ENCODE measurements at places on chromosomes 1 and 21.

GRCh38 chr1:210366767-210367166 lies 38.1 kb downstream of the HHAT start:
- DNase-seq: no peak

GRCh38 chr1:119926553-119926952 lies 30.2 kb upstream of the ADAM30 start:
- DNase-seq: no peak

GRCh38 chr1:236065509-236066005 lies 667 bp upstream of the NID1 start:
- DNase-seq: no peak

GRCh38 chr1:54302951-54303843 lies 103.0 kb downstream of the SSBP3 start:
- DNase-seq: no peak

- no peak for DNase-seq
Measured at GRCh38 chr1:16276302-16277030, 39.5 kb upstream of the CPLANE2 start.

DNA sequence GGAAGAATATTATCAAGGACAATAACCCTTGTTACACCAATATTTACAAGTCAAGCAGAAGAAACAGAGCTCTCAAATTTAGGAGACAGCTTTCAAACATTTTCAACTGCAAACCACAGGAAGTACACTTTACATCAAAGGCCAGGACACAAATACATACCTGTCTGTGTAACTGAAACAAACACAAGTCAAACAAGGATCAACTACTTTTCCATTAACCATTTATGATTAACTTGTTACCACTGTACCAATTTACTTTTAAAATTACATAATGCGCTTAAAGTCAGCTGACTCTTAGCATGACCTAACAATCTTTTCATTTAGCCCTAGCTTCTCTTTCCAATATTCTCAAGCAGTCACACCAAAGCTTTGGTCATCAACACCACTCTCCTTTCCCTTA lies 43.5 kb downstream of the TRIM33 start:
- DNase-seq: no peak

- no peak for DNase-seq
Measured at GRCh38 chr21:26179501-26179900, 8.9 kb upstream of the APP start.

DNA sequence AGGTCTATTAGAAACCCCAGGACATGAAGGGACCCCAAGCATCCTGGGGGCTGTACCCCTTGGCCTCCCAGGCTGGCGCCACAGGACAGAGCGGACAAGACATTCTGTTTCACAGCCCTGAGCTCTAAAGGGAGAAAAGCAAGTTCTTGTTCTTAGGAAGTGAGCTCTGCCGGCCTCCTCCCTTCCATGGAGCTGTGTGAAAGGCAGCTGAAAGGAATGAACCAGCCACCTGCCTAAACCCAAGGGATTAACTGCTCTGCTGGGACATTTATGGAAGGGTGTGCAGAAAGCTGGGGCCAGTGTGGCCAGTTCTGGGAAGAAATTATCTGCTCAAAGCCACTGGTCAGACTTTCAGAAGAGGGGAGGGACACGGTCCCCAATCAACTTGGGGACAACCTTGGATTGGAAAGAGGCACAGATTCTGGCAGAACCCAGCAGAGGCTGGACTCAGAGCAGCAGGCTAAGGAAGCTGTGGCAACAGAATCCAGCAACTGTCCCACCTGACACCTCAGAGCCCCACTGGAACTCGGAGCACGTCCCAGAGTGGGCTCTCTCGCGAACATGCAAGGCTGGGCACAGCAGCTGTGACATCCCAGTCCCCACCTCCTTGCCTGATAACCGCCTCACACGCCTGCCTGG lies 2.1 kb downstream of the KLHL21 start:
- DNase-seq: no peak

DNA sequence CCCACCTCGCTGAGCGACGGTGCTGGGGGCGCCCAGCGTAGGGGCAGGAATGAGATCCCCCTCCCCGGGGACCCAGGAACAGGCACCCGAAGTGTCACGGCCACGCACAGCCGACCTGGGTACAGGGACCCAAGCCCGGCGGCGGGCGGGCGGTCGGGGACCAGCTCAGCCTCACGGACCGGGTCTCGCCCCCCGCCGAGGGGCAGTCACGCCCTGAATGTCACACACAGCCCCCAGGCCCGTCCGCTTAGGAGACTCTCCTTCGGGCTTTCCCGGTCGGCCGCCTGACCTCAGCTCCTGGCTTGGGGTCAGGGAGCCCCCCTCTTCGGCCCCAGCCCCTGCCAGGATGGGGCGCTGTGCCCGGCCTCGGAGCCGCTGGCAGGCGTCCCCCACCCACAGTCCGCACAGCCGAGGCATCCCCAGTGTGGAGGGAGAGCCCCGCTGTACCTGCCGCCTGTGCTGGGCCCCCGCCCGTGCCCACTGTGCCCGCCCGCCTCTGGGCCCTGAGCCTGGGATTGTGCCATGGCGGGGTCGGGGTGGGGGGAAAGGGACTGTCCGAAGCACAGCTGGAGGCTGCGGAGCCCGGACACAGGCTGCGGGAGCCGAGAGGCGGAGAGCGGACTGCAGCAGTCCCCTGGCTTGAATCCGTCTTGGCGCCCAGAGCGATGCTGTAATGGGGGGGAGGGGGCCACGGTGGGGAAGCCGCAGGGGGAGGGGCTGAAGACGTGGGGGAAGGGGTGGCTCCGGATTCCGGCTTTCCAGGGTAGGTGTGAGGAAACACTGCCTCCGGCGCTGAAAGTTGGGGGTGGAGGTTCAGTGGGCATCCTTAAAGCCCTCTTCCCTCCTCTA lies 627 bp upstream of the DLGAP3 start:
- DNase-seq: no peak

GRCh38 chr1:237235091-237235490 lies 193.1 kb downstream of the RYR2 start:
- DNase-seq: no peak

DNA sequence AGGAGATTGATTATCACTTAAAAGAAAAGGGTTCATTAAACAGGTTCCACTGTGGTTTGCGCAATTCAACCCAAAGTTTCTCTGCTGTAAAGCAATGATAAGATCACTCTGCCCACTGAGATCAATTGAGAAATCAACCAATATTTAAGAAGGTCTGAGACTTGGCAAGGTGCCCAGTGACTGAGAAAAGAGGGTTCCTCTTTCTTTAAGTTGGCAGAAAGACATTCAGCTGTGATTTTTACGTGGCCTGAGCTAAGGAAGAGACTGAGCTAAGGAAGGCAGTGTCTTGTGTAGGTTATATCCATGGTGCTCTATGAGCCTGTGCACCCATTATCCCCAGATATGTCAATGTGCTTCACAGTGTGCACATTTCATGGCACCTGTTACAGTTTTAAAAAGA lies 344.1 kb downstream of the DISC1 start:
- no peak for DNase-seq

GRCh38 chr21:43923391-43923790 lies 58.4 kb downstream of the AGPAT3 start:
- no peak for DNase-seq

DNA sequence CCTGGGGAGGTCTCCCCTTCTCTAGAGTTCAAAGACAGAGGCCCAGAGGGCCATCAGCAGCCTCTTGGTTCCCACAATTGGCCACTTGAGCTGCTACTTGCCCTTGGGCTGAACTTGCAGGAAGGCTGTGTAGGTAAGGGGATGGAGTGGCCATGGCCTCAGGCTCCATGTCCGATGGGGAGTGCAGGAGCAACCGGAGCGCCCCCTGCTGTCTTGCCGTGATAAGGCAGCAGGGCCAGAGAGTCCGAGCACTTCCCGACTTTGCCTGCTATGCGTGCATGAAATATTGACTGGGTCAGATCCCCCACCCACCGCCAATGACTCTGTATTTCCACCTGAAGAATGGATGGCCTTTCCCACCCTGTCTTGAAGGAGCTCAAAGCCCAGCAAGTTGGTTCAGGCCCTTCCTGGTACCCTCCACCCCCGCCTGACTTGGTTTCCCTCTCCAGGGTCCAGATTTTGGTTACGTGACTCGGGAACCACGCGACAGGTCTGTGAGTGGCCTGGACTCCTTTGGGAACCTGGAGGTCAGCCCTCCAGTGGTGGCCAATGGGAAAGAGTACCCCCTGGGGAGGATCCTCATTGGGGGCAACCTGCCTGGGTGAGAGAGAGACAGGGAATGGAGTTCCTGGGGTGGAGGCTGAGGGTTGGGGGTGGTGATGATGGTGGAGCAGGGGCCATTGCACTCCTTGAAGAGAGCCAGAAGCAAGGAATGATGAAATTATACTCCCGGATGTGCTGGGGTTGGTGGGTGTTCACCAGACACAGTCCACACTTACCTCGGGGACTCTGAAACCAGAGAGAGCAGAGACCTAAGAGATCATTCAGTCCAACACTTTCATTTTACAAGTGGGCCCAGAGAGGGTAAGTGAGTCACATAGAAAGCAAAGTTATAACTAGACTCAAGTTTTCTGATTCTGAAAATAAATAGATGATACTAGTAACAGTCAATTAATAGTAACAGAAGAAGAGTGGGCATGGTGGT lies 25.6 kb downstream of the PADI3 start:
- DNase-seq: peak; percentile 14

DNA sequence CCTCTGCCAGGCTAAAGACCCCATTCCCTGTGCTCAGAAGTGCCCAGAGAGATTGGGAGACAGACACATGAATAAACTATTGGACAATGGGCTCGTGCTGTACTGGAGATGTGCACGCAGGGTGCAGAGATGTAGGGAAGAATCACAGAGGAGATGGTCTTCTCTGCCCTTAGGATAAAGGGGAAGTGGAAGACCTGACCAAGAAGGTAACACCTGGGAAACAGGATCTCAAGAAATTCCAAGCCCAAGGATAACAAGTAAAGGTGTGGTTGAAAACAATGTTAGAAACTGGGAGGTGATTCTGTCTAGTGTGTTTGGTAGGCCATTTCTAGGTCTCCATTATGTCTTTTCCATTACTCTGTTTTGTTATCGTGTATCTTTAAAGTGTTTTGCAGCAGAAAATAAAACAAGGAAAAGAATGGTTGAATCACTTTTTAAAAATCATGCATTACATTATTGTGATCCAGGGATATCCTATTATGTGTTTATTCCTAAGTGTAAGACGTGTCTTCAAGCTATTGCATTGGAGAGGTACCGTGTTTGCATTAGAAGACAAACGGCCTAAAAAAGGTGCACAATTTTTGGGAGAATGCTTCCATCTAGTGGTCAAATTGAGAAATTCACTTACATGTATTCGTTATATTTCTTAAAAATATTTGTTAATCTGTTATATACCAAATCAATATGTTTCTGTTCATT lies 40.8 kb upstream of the KCTD3 start:
- DNase-seq: no peak

- no peak for DNase-seq
Measured at GRCh38 chr1:228096416-228097332, 6.5 kb downstream of the C1orf35 start.

DNA sequence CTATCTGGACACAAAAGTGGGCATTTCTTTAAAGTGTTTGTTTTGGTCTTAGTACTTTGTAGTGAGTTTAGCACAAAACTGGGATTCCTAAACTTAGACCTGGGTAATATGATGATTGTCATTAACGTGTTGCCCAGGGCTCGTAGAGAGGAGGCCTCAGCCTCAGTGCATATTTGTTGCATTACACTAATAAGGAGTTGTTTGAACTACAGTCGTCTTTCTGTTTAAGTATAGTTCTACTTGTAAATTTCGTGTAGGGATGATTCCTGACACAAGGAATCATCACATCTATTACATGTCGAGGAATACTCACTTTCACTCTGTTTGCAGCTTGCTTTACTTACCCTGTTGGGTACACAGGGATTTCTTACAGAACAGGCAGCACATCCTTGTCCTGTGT lies 85.0 kb downstream of the PRDM2 start:
- no peak for DNase-seq

DNA sequence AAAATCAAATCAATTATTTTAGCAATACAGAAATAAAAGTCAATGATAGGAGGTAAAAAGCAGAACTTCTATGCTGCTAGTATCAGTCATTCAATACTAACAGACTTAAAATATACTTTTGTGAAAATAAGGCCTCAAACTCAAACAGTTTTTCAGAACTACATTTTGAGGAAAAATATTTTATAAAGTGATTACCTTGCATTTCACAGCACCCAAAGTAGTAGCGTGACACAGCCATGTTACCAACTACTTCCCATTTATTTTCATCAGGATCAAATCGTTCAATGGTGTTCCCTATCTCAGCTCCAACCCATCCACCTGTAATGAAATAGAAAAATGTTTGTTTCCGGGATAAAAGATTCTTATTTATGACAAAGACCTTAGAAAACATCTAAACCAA lies 28.7 kb downstream of the TMEM69 start:
- DNase-seq: no peak

- DNase-seq: no peak
Measured at GRCh38 chr1:93617670-93618499, 63.8 kb downstream of the BCAR3 start.

- DNase-seq: no peak
Measured at GRCh38 chr1:75539230-75540116, 71.4 kb downstream of the SLC44A5 start.

- no peak for DNase-seq
Measured at GRCh38 chr21:24217151-24217550, 1390.1 kb downstream of the MRPL39 start.

GRCh38 chr1:100535264-100535663 lies 2.7 kb upstream of the GPR88 start:
- no peak for DNase-seq

GRCh38 chr1:9341301-9341845 lies 48.7 kb downstream of the SPSB1 start:
- no peak for DNase-seq

DNA sequence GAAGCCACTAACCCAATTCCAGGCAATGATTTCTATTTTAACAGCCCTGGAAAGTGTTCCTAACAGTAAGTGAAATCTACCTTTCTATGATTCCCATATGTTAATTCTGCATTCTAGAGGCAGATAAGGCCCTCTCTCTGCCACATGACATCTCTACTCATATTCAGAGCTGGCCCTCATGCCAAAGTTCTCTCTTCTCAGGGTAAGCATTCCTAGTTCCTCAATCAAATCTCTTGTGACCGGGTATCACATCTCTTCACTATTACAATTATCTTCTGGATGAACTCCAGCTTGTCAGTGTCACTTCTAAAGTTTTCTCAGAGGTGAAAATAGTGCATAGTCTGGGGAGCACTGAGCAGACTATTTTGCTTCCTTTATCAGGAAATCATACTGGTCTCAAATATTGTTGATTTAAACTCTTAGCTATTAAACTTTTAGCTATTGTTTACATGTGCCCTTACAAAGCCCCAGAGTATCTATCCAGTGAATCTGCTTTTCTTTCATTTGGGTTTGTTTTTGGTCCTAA lies 66.4 kb upstream of the TNFSF18 start:
- no peak for DNase-seq

DNA sequence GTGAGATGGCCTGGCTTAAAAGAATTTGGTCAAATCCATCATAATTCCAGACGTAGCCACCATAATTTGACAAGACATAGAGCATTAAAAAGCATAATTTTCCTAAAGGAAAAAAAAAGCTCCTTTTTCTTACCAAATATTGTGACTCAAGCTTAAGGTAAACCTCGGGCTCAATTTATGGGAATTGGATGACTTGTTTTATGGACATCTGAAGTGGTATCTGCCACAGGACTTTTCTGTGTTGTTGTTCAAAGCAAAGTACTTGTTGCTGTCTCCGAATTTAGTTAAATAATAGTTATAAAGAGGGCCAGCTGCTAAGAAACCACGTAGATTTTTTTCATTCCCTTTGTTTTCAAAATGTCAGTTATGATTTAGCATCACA lies 1.1 kb downstream of the MPZL1 start:
- no peak for DNase-seq
